Stimulated activated CD8-positive, alpha-beta memory T cell treated with anti-CD3 and anti-CD28 coated beads, Interleukin-7, amount 100 ng/mL, for 4 hours (primary cell): ENCODE measurements at places on chromosomes 6 and 20.

GRCh38 chr6:79718509-79719247, 87.5 kb downstream of the SH3BGRL2 start:
- DNase-seq, result no peak

DNA sequence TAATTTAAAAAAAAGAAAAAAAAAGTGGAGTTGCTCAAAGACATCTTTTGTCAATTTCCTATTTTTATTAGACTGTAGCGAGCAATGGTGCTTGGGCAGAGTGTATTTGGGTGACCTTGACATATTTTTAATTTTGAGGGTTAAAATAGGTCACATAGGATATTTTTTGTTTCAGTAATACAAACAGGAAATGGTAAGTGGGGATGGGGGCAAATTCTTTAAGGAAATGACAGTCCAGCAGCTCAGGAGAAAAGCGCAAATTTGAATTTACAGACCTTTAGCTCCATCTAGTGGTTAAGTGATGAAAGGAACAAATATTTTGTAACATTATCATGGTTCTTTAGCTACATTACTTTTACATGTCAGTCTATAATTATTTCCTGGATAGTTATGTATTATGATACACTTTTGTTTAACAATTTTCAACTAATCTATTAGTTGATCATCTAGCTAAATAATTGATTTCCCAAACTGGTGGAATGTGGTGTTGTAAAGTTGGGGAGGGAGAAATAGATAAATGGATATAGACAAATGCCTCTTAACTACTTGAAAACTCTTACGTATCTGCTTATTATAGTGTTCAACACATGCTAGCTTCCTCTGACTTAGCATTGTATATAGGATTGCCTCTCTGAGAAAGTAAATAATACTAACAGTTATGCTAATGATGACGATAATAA, 10.0 kb downstream of the CITED2 start:
- no peak for DNase-seq

GRCh38 chr6:31836474-31837368, 9.2 kb downstream of the HSPA1B start:
- DNase-seq, result no peak

DNA sequence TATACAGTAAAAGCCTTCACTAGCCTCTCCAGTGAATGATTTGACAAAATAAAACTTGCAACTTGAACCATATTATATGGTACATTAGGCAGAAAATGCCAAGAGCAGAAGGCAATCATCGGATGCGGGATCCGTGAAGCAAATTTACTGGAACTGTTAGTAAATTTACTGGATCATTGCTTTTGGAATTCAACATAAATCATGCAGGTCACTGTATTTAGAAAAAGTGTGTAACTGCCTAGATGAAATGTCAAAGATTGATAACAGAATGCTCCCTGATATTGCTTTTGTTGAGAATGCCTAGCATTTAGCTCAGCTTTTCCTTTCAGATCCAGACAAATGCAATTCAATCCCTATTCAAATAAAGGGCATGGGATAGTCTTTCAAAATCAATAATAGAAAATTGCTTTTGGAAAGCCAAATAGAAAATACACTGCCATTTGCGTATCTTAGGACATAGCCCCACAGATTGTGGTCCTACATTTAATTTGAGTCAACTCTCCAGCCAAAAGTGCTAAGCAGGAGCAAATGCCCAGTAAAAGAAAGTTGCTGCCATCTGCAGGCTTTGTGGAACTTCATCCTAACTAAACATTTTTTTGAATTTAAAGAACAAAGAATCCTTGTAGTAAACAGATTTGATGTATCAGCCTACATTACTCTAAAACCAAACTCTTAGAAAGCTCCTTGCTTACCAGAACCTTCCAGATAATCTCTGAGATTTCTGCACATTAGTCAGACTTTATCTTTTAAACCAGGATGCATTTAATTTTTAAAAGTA, 109.5 kb upstream of the HSF2 start:
- DNase-seq, result no peak

DNA sequence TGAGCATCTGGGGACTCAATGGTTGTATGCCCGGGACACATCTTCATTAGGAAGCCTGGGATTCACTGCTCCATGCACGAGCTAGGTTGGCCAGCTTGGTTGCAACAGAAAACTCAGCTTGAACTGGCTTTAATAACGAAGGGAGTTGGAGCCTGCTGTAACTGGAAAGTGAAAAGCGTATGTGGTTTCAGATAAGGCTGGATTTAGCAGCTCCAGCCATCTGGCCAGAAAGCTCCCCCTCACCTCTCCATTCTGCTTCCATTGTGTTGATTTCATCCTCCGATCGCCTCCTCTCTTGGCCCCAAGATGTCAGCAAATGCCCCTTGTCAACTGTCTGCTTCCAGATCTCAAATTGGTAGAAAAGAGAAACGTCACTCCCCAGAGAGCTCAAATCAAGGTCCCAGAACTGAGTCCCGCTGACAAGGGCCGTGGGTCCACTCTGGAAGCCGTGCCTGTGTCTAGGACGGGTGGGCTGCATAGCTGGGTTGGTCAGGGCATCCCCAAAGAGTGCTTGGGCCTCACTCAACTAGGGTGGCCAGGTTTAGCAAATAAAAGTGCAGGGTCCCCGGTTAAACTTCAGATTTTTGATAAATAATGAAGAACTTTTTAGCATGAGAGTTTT, 117.0 kb upstream of the PMEPA1 start:
- DNase-seq, result no peak

GRCh38 chr6:91080871-91081270, 494.0 kb upstream of the MAP3K7 start:
- no peak for DNase-seq

GRCh38 chr20:51562332-51563173, 20.0 kb upstream of the NFATC2 start:
- DNase-seq, result no peak

DNA sequence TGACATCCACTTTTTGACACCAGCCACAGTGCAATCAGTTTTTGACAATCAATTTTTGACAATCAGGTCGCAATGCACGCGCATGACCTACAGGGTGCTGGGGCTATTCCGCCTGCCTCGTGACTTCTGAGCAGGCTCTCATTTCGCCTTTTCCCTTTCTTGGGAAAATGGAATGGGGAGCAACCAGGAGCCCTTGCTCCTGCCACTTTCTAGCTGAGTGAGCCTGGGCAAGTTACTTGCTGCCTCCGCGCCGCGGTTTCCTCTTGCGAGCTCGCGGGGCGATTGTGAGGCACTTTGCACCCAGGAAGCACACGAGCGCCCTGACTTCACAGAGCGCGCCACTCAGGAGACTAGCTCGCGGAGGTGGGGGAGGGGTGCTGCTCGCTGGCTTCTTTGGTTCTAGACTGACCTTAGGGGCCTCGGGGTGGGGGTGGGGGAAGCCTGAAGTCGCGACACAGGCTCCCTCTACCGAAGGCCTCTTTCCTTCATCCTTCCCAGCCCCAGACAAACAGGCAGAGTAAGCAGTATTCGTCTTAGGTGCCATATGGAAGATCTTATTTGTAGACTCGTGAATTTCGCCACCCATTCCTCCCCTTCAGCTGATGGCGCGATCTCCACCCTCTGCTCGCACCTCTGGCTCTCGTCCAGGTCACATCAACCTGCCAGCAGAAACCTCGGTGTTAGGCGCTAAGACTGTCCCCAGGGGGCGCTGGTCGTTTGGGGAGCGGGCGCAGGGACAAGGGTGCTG, 4.6 kb downstream of the TP53TG5 start:
- DNase-seq, result peak; percentile 81

- DNase-seq, result no peak
These were observed 6.0 kb downstream of the CST7 start for GRCh38 chr20:24955045-24955444.

GRCh38 chr20:36815454-36816091, 42.0 kb upstream of the DSN1 start:
- no peak for DNase-seq

DNA sequence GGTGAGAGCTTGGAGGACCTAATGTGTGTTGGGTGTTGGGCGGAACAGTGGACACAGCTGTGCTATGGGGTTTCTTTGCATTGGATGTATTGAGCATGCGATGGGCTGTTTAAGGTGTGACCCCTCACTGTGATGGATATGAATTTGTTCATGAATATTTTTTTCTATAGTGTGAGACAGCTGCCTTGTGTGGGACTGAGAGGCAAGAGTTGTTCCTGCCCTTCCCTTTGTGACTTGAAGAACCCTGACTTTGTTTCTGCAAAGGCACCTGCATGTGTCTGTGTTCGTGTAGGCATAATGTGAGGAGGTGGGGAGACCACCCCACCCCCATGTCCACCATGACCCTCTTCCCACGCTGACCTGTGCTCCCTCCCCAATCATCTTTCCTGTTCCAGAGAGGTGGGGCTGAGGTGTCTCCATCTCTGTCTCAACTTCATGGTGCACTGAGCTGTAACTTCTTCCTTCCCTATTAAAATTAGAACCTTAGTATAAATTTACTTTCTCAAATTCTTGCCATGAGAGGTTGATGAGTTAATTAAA, 3.0 kb downstream of the HLA-A start:
- no peak for DNase-seq

GRCh38 chr6:105196076-105196475, 16.3 kb upstream of the POPDC3 start:
- DNase-seq, result no peak

DNA sequence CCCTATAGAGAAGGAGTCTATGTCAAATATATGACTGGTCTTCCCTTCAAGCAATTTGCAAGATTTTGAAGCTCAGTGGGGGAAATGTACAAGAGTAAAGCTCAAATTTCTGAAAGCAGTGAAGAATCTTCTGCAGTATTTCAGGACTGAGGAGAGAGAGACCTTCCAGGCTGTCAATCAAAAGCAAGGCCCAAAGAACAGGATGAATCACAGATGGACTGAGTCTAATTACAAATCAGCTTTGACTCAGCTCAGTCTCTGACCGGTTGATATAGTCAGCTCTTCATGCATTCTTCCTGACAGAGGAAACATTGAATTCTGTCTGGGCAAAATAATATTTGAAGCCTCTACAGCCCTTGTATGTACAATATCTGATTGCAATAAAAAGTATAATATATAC, 7.7 kb upstream of the HTR1B start:
- no peak for DNase-seq

GRCh38 chr6:136464148-136464547, 86.1 kb downstream of the MAP7 start:
- no peak for DNase-seq

GRCh38 chr20:48025051-48025515, 239.8 kb upstream of the SULF2 start:
- DNase-seq, result no peak

DNA sequence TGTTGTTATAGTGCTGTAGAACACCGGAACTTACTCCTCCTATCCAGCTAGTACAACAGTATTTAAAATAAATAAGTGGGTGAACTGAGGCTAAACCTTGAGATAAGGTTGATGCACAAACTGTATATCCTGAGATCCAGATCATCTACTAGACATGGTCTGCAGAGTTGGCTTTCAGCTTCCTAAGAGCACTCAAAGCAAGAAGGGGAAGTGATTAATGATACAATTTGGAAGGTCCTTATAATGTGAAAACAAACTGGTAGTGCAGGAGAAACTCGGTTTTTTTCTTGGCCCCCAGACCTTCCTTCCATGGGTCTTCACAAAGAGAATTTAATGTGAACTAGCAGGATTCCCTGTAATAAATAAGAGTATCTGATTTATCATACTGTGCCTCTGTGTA, 27.4 kb upstream of the RREB1 start:
- DNase-seq, result no peak

DNA sequence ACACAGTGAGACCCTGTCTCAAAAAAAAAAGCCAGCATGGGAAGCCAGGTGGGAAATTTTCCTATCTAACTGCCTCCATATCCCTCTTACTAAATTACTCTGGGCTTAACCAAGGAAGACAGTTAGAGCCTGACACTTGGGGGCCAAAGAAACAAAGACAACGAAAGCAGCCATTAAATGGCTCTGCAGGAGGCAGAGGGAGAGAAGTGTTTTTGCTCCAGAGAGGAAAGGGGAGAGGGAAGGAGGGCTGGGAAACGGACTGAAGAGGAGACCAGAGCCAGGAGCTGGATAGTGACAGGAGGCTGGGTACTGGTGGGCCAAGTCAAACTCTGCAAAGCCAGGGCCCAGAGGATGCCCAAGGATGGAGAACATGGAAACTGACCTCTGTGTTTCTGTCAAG, 10.7 kb upstream of the TGIF2 start:
- DNase-seq, result no peak
